ENCODE measurements at places on chromosomes 13 and 19.
A peak's percentile ranks its signal among the peaks of the same experiment; 100 is the strongest.

- DNase-seq: no peak
Observed at GRCh38 chr19:6259312-6259861, 20.4 kb downstream of the MLLT1 start.

DNA sequence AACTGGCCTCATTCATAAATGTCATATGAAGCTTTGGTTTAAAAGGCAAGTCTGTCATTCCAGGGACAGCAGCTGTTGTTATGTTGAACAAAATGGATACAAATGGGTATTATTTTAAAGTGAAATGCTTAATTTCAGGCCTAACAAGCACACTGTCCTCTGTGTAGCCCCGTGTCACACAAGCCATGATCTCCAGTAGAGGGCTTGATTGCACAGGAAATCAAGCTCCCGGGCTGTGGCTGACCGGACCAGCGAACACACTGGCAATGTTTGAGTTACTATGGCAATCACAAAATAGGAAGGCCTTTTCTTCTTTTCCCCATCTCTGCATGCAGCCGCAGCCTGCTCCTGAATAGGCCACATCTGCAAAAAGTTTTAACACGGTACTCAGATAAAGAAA is 64.0 kb upstream of the GSX1 start:
- no peak for DNase-seq

GRCh38 chr13:67259208-67259607 is 29.1 kb upstream of the PCDH9 start:
- no peak for DNase-seq

DNA sequence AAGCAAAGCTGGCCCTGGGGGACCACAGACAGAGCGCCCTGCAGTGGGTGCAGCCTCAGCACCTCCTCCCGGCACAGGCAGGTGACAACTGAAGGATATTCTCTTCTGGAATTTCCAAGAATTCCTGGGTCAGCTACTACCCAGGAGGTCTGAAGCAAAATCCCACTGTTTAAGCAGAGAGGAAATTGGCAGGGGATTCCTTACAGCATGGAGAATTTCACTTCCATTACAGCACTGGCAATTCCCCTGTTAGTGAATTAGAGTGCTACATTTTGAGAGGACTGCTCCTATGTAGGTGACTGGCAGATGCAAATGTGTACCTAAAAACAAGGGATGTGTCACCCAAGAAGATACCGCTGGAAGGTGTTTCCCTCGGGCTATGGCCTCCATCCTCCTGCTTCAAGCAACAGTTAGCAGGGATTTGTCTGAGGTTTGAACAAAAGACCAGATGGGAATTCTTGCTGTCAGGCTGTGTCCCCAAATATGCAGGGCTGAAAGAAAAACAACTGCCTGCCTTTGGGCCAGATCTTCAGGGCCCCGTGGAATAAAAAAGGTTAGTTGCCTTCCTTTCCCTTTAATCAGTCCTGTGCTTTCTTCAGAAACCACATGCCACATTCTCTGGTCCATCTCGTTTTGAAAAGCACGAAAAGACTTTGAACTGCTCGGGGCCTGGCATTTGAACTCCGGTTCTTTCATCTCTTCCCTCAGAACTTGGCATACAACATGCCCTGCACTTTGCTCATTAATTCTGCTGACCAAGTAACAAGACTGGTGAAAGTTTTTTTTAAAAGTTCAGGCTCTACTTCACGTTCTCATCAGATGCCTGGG is 296.4 kb downstream of the DNAJC15 start:
- no peak for DNase-seq

DNA sequence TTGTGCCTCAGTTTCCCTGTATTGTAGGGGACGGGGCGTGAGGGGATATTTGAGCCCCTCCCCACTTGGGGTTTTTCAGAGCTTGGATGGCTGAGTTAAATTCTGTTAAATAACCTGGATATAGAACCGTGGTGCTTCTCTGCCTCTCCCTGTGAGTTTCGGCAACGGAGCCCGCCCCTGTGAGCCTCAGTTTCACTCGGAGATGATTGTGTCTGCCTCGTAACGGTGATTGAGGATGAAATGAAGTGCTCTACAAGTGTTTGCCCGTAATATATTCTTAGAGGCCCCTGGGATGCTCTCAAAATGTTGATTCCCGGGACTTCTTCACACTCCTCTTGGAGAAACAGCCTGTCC is 509 bp downstream of the KXD1 start:
- no peak for DNase-seq

DNA sequence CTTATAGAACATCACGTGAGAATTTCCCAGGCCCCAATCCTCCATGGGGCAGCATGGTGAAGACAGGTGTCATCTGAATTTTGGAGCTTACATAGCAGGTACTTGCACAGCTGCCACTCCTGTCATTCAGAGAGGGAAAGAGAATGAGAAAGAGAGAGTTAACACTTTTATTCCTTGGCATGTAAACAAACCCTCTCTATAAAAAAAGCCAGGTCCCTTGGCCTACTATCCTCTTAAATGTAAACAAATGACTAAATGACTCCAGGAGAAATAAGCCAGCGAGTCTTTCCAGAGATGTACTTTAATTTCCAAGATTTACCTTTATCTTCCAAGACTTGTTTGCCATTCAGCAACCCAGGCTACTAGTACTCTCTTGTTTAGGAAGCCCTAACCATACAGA is 195.3 kb upstream of the HTR2A start:
- DNase-seq: no peak

DNA sequence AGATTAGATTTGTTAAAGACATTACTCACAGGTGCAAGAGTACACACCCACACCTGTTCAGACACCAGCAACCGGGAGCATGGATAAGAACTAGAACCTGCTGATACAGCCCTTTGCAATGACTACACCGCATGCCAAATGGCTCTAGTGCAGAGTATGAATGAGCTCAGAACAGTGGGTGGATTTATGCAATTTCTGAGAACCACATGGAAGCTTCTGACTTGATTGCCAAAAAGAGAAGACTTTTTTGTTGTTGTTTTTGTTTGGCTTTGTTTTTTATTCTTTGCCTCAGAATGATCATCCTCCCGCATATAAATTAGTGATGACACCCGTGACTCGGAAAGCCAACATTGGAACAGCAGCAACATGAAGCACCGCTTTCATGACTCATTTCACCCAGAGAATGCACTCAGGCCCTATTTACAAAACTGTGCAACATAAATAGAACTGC is 77.4 kb upstream of the LRCH1 start:
- no peak for DNase-seq

GRCh38 chr19:14473978-14474578 is 1.1 kb downstream of the PTGER1 start:
- no peak for DNase-seq

GRCh38 chr19:23882493-23882892 is 32.2 kb upstream of the ZNF726 start:
- no peak for DNase-seq

- no peak for DNase-seq
Observed at GRCh38 chr19:53357821-53358581, 7.5 kb upstream of the ZNF525 start.

GRCh38 chr13:91148098-91148497 is 199.4 kb upstream of the MIR17HG start:
- no peak for DNase-seq

DNA sequence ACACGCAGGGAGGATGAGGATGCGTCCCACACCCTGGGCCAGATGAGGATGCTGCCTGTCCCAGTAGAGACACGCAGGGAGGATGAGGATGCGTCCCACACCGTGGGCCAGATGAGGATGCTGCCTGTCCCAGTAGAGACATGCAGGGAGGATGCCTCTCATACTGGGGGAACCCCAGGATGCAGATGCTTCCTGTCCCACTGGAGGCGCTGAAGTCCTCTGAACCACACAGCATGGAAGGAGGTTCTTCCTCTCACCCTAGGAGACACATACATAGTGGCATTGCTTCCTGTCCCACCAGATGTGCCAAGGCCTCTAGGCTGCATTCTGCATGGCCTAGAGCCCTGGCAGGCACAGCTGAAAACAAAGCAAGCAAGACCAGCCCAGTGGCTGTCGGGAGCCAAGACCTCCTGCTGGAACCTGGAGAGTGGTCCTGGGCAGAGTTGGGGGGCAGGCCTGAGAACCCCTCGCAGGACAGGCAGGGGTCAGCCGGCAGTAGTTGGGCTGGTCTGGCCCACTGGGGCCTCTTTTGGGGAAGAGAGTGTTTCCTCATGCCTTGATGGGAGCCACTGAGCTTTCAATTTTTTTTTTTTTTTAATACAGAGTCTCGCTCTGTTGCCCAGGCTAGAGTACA is 4.3 kb downstream of the HPN start:
- no peak for DNase-seq

GRCh38 chr19:46488551-46488950 is 7.1 kb downstream of the PNMA8B start:
- DNase-seq: no peak

DNA sequence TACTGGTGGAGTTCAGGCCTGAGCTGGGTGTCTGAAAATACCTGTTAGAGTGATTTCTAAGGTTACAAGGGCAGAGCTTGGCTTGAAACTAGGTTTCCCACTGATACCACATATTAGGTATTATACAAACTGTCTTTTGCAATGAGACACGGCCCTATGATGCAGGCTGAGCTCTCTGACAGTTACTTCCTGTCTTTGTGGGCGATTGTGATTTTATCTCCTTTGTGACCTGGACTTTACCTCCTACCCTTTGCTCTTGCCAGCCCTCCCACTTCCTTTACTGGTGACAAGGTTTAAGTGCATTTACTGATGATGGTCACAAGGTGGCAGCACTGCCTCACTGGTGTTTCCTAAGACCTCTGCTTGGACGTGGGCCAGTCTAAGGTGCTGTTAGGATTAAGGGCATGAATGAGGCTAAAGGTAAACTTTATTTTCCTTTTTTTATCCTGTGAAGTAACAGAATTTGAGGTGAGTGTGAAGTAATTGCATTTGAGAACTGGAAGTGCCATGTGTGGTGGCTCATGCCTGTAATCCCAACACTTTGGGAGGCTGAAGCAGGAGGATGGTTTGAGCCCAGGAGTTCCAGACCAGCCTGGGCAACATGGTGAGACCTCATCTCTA is 7.7 kb upstream of the CXCL17 start:
- DNase-seq: peak; percentile 87

- no peak for DNase-seq
Observed at GRCh38 chr19:8361921-8362793, 1.8 kb upstream of the ANGPTL4 start.

DNA sequence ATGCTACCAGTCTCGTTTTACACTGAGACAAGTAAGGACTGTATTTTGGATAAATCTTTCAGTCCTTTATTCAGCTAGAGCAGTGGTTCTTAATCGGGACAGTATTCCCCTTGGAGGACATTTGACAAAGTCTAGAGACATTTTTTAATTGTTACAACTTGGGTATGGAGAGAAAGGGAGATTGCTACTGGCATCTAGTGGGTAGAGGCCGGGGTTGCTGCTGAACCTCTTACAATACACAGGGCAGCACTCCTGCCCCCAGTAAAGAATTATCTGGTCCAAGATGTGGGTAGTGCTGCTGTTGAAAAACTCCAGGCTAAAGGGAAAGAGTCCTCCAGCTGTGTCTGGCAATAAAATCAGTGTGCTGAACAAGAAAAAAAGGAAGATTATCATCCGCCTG is 334.8 kb downstream of the SLC7A1 start:
- DNase-seq: no peak

DNA sequence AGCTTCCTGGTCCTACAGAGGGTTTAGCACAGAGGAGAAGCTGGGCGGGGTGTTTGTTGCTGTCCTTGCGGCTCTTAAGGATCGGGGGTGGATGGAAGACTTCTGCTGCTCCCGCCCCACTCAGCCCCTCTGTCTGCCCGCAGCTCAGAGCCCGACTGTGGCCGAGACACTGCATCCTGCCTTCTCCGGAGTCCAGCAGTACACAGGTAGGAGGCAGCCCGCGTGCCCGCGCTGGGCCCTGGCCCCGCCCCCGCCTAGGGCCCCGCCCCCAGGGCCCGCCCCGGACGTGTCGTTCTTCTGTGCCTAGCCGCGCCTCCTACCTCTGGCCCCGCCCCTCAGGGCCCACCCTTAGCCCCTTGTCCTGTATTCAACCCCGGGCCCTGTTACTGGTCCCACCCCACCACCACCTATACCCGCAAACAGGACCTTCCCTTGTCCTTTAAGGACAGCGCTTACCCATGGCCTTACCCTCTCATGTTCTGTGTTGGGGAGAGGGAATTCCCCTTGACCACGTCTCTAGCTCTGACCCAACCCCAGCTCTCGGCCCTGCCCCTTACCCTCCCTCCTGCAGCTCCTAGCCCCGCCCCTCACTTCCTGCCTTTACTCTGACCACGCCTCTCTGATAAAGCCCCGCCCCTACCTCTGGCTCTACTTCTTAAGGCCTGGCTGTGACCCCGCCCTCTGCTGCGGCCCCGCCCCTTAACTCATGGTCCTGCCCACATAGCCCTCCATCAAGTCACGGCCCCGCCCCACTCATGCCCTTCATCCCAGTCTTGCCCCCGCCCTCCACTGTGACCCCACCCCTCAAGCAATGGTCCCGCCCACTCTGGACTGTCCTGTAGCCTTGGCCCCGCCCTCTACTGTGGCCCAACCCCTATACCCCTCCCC is 60.5 kb downstream of the CELF5 start:
- DNase-seq: no peak

DNA sequence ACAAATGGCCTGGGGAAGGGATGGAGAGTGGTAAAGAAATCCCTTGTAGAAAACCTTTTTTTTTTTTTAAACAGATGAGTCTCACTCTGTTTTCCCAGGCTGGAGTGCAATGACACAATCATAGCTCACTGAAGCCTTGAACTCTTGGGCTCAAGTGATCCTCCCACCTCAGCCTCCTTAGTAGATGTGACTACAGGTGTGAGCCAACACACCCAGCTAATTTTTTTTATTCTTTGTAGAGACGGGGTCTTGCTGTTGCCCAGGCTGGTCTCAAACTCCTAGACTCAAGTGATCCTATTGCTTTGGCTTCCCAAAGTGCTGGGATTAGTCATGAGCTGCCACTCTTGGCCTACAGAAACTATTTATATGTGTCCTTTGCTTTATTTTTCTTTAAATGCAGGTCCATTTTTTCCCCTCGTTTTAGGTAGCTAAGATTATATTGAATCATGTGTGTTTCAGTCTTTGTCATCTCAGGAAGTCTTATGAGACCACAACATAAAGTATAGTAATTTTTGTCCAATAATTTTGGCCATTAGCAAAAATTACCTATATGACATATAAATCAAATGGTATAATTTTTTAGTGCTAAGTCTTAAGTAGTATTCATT is 10.5 kb downstream of the LPAR6 start:
- DNase-seq: no peak

DNA sequence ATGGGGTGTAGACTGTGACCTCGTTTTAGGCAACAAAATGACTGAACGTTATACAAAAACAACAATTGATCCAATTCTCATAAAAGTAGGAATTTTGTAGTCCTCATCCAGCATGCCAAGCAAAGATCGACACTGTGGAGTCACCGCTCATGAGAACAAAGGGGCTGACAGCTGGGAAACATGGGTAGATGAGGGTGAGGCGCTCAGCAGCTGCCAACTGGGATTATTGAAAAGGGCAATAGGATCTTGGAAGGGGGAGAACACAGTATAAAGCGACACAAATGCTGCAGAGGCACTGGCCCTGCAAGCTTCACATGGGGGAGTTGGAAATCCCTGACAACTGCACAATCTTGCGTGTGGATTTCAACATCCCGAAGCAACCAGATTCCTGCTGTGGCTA is 5.4 kb upstream of the ZNF765 start:
- no peak for DNase-seq
